ENCODE measurements at places on chromosomes 2 and 18.

DNA sequence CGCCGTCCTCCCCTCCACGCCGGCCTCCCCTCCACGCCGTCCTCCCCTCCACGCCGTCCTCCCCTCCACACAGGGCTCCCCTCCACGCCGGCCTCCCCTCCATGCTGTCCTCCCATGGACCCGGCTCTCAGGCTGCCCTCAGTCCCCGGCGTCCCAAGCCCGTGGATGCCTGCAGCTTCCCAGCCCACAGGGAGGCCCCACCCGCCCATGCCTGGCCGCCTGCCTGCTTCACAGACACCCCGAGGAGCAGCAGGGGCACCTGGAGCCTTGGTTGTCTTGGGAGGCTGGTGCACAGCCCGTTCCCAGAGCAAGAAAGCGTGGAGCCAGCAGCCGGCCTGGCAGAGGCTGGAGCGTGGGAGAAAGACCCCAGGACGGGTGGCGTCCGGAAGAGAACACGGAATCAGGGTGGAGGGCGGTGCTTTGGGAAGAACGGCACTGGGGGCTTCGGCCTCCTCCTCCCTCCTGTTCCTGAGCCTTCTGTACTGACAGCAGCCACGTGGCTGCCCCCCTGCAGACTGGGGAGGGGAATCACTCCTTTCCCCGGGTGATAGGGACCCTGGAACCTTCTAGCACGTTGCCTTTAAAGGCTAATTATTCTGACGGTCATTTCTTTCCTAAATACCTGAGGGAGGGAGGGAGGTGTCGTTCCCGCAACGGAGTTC, 26.2 kb upstream of the KCNG2 start:
- no peak for DNase-seq

DNA sequence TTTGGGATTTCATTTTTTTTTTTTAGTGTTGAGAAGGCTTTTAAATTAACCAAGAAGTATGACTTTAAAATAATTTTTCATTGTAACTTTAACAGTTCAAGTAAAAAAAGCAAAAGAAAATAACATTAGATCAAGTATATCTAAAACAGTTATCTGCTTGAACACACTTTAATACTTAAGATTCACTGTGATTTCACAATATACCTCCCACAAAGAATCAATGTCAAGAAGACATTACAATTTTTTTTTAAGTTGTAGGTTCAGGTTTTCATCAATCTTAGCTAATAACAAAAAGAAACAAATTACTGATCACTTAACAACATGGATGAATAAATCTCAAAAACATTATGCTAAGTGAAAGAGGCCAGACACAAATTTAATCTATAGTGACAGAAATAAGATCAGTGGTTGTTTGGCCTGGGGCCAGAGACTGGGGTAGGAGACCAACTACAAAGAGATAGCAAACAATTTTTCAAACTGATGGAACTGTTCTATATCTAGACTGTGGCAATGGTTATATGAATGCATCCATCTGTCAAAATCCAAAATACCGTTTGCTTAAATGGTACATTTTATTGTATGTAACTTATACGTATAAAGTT, 74.8 kb upstream of the FRZB start:
- DNase-seq = no peak

DNA sequence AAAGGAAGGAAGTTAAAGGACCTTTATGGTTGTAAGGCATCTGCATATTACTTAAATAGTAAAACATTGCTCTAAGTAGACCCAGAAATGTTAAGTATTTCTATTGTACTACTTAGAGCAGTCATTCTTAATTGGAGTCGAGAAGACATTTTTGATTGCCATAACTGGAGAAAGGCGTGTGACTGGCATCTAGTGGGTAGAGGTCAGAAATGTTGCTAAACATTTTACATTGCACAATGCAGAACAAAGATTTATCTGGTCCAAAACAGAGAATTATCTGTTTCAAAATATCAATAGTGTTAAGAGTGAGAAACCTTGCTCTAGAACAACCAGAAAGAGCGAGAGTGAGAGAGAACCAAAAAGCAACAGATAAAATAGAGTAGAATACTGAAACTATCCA, 23.3 kb upstream of the ROCK1 start:
- DNase-seq = no peak

DNA sequence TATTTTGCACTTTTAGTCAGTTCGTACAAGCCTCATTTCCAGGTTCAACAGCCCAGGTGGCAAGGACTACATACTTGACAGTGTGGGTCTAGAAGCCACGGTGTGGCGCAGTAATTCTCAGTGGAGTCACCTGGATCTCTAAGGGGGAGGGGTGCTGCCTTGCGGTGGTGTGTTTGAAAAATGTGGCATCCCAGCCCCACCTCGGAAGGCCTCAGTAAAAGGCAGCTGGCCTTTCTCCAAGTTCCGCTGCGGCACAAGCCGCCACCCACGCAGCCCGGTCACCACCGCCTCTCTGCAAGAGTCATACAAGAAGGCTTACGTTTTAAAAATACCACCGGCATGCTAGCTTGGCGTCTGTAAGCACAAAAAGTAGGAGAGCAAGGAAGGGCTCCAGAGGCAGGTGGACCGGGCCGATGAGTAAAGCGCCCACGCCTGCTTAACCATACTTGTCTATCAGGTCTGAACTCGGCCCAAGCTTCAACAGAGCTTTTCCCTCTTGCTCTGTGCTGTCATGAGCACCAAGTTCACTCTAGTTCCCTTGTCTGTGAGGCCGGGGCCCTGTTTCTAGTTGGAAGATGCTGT, 49.5 kb downstream of the SPRED2 start:
- peak; percentile 31 for DNase-seq

- DNase-seq = no peak
Observed at GRCh38 chr2:15638720-15639119, 47.1 kb downstream of the DDX1 start.

GRCh38 chr2:184927040-184927439, 328.7 kb downstream of the ZNF804A start:
- no peak for DNase-seq

GRCh38 chr2:109422758-109423500, 190.8 kb downstream of the SEPTIN10 start:
- DNase-seq = no peak

- no peak for DNase-seq
Observed at GRCh38 chr18:79848579-79849327, 51.0 kb downstream of the KCNG2 start.

DNA sequence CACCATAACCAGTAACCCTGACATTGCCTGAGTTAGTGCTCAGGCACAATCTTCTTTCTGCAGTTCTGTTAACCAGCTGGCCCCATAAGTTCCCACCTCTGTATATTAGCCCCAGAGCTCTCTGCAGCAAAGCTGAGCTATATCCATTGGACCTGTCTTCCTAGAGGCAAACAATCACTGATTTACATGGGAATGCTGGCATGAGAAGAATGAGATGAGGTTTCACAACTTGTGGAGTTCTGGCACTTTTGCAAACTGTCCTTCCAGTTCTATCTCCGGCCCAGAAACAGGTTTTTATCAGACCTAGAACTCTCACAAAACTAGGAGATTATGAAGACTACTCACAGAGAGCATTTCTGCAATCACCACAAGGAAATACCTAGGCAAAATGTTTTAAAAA, 7.9 kb upstream of the CCBE1 start:
- no peak for DNase-seq

- no peak for DNase-seq
Observed at GRCh38 chr2:133173224-133173623, 395.0 kb downstream of the NCKAP5 start.

DNA sequence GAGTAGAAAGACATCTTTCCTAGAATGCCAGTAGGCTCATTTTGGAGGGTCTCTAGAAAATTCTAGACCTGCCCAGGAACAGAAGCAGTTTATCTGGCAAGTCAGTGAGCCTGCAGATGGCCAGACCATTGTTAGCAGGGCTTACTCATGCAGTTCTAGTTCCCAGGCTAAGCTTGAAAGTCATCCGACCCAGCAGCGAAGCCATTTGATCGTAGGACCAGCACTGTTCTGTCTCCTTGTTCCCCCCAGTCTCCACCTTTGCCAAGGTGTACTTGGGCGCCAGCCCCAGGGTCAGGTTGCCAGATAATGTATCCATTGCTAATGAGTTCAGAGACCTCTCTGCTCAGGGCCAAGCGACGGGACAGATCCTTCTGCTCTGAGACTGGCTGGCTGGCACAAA, 70.1 kb downstream of the EPAS1 start:
- no peak for DNase-seq

DNA sequence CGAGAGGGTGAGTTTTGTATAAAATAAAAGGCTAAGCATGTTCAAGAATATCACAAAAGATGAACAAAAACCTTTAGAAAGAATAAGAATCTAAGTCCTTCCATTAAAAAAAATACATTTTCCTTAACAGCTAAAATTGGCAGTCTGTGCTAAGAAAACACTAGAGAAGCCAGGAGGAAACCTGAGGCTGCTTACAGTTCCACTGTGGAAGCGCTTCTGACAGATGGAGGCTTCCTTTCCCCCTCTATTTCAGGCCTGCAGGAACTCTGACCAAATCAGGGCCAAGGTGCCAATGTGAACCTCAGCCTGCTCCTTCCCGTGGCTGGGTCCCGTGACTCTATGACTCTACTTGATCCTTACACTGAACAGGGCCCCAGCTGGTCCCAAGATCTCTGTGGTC, 108.1 kb upstream of the ARHGAP28 start:
- no peak for DNase-seq

DNA sequence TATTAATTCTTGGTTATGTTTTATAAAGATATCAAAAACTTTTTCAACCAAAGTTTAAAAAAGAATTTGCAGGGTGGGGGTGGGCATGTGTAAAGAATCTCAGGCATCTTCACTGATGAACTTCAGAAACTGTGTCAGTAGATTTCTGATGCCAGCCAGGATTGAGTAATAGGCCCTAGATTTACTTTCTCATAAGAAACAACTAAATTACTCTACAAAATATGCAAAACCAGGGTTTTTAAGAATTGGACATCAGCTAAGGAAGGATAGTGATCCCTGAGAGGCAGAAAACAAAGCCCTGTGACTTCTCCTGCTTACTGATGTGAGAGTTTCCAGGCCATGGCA, 11.9 kb upstream of the IL1R1 start:
- DNase-seq = no peak

- peak; percentile 80 for DNase-seq
Observed at GRCh38 chr2:119598596-119599263, 54.5 kb downstream of the CFAP221 start.

- DNase-seq = no peak
Observed at GRCh38 chr2:172551271-172551670, 4.6 kb upstream of the PDK1 start.

DNA sequence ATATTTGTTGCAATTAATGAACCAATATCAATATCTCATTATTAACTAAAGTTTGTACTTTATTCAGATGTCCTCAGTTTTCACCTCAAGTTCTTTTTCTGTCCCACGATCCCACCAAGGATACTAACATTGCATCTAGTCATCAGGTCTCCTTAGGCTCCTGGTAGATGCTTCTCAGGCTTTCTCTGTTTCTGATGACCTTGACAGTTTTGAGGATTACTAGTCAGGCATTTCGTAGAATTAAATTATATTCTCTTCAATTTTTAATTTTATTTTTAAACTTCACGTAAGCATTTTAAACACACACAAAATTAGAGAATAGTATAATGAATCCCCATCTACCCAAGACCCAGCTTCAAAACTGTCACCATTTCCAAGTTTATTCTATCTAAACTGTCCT, 5.6 kb upstream of the ACYP2 start:
- DNase-seq = no peak

DNA sequence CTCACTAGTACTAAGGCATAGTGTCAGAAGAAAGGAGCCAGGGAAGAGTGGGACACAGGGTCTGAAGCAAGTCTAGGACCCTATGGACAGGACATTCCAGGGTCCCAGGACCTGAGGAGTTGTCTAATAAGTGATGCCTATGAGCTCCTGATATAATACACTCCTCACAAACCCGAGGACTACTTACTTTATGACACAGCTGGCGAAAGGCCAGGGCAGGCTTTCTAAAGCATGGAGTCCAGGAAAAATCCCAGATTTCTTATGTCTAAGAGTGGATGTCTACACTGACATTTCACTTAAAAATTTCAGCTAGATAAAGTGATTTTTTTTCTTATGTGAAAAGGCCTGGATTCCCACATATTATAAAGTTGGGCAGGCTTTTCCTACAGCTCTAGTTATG, 502.2 kb upstream of the SETBP1 start:
- no peak for DNase-seq

- peak; percentile 53 for DNase-seq
Observed at GRCh38 chr18:79395761-79396404, at the start of gene NFATC1. NFATC1 (plus strand) TSS chr18:79395930; CDS start chr18:79396225, 295 bp downstream.

GRCh38 chr18:3411854-3412268, 38.1 kb upstream of the TGIF1 start:
- DNase-seq = no peak

DNA sequence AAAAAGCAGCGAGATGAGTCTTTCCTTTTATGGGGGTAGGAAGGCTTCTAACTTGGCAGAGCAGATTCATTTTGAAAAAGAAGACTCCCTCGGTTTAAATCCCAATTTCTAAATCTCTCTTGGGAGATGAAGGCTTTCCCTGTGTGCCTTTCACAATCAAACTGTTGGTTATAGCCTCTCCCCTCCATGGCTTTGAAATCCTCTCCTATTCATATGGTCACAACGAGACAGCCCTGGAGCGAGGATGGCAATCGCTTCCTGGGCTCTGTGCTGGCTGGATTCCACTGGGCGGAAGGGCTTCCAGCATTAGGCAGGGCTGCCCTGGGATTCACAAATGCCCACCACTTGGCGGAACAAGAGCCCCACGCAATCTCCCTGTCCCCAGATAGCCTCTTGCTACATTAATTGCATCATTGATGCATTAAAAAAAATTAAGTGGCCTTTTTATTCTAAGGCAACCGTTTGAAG, 1.6 kb downstream of the CAVIN2 start:
- no peak for DNase-seq

GRCh38 chr2:64910972-64911433, 78.2 kb upstream of the SLC1A4 start:
- no peak for DNase-seq

- no peak for DNase-seq
Observed at GRCh38 chr2:215698566-215698965, 262.7 kb upstream of the FN1 start.

DNA sequence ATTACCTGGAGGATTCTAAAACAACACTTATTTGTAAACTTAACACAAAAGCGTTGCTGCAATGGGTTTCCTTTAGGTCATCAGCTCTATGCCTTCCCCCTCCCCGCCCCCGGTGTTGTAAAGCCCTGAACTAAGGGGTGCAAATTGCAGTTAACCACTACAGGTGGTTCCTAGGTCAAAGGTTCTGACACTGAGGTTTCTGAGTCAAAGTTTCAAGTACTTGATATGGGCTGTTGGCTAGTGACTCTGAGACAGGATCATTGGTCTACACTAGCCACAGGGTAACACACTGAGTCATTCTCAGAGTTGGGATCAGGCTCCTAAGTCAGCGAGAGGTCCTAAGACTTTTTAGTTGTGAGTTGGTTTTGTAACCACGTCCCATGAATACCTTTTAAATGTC, 15.4 kb downstream of the IL1B start:
- DNase-seq = no peak

DNA sequence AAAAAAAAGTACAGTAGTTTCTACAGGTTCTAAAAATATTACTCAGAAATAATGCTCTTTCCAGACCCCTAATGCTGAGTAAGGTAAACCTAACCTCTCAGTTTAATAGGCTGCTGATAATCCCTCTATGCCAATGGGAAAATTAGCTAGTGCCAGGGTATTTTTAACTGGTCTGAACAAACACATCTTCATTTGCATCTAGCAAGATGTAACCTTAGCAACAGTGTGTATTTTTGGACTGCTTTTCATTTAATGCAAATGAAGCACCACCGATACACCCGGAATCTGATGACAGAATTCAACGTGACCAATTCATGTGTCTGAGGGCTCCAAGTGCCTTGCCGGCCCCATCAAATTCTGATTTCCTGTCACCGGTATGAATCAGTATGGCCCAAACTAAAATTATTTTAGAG, 47.4 kb upstream of the CYRIA start:
- DNase-seq = peak; percentile 75
